ENCODE measurements at places on chromosomes 16 and 17.

DNA sequence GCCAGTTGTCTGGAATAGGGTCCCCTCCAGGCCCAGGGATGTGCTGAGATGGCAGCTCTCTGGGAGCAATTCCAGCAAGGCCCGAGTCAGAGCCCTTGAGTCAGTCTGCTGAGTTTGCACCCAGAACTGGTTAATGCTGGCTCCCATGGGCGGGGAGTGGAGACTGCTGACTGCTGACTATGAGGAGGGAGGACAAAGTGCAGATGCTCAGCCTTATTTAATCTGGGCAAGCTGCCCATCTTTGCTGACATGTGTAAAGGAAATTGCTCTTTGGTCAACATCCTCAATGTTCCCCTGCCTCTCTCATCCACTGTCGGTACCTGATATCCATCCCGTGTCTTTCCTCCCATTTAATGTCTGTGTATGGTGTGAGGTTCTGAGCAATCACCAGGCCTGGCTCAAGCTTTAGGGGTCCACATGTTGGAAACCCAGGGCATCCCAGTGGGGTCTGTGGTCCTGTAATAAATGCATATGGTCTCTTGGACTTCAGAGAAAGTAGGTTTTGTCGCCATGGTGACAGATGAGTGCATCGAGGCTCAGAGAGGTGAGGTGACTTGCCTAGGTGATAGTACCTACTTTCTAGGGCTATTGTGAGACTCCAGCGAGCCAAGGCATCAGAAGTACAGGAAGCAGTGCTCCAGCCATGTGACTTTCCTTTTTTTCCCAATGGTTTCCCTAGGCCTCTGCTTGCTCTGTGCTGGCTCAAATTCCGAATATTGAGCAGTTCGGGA is 20.0 kb upstream of the RNF135 start:
- DNase-seq, result peak; percentile 11

DNA sequence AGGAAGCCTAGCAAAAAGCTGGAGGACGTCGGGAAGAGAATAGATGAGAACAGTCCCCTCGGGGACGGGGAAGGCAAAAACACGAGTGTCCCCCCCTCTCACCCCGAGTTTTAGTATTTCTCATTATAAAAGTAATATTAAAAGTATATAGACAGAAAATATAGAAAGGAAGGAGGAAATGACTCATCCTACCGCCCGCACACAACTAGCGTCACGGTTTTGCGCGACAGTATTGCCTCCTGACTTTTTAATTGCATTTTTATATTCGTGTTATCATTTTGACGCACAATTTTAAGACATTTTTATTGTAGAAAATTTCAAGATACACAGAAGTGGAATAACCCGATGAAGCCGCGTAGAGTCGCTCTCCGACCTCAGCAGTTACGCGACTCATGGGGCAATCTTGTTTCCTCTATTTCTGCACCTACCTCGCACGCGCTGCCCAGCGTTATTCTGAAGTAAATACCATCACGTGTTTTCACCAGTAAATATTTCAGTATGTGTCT is 652 bp upstream of the SLC25A19 start:
- DNase-seq, result no peak

DNA sequence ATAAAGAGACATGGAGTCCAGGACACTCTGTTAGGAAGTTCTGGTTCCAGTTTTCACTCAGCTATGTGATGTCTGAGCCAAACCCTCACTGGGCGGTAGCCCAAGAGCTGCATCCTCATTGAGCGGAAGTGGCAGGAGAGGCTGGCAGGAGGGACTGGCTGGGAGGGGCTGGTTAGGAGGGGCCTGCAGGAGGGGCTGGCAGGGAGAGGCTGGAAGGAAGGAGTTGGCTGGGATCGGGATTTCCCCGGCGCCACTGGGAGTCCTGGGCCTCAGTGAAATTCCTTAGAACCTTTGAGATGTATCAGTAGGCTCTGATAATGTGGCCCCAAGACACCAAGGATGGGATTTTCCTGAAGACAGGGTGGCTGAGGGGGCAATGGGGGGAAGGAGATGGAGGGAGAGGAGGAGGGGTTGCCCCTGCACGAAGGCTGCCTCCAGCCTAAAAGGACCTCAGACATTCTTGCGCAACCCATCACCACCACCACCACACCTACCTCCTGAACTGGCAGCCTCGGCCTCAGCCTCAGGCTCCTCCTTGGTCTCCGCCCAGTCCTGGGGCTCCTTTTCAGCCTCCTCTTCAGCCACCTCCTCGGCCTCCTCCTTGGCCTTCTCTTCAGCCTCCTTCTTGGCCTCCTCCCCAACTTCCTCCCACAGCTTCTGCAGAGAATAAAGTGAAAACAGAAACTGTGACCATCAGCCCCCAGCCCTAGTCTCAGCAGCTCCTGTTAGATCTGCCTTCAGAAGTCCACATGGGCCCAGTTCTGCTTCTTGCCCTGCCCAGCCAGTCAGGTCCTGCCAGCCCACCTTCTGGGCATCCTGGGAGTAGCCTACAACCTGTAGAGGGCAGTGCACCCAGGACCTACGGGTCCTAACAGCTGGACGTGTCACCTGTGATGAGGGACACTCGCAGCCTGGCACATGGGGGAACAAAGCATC is 31.7 kb downstream of the CNGB1 start:
- DNase-seq, result no peak

- DNase-seq, result no peak
Observed at GRCh38 chr17:19723964-19724363, 7.6 kb upstream of the SLC47A2 start.

DNA sequence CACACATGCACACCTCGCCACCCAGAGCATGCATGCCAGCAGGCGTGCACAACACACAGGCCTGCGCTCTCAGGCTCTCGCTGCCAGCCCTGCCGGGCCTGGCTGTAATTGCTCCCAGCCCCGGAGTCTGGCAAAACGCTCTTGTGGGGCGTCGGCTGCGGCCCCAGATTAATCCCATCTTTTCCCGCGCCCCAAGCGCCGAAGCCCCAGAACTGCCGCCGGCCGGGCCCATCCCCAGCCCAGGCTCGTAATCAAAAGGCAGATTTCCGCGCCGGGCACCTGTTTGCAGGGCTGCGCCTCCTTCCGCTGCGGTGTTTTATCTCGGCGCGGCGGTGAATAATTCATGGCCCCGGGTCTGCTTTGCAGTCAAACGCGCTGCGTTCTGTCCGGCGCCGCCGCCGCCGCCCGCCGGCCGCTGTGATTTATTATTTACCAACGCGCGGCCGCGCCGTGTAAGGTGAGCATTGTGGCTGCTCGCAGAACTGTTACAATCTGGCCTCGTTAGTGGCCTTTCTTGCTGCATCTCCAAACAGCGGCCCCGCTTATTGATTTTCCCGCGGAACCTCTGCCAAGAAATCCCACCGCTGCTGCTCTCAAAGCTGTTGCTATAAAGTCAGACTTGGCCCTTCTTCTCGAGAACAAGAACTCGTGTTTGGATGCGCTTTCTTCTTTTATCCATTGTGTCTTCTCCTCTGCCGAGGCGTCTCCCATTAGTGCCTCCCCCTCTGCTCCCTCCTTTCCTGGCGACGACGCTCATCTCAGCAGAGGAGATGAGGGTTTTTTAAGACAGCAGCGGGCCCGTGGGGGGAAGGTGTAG is 126.1 kb downstream of the IRX5 start:
- peak; percentile 34 for DNase-seq

GRCh38 chr16:79607587-79607986 is 7.0 kb upstream of the MAF start:
- no peak for DNase-seq

DNA sequence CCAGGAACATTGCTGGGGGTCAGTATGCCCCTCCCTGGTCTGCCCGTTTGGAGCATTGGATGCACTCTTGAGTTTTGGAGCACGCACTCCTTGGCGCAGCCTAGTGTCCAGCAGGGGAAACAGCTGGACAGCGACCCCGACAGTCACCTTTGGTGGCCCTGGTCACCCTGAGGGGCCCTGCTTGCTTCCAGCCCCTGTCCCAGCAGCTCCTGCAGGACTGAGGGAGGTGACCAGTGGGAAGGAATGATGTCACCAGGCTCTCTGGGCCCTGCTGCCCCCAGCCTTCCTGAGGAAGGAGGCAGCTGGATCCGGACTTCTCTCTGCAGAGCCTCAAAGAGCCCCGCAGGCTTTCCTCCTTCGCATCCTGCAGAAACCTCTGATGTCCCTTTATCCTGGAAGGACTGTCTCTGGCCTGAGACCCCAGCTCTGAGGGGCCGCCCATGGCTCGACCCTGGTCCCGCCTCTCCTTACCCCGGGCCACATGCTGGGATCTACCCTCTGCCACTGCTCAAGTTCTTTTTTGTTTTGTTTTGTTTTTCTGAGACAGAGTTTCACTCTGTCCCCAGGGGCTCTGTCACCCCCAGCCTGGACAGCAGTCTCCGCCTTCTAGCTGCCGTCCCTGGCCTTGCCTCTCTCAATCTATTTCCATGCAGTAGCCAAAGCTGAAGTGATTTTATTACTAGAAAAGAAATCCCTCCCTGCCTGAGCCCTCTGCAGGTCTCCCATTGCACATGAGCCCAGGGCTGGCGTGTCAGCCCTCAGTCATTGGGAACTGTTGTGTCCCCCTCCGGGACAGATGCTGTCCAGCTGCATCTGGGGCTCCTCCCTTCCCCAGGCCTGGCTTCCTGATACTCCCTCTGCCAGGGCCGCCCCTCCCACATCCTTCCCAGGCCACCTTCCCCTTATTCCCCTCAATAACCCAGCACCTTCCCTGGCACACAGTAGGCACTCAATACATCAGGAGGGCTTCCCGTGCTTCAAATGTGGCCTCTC is 11.6 kb downstream of the ZSCAN10 start:
- no peak for DNase-seq

DNA sequence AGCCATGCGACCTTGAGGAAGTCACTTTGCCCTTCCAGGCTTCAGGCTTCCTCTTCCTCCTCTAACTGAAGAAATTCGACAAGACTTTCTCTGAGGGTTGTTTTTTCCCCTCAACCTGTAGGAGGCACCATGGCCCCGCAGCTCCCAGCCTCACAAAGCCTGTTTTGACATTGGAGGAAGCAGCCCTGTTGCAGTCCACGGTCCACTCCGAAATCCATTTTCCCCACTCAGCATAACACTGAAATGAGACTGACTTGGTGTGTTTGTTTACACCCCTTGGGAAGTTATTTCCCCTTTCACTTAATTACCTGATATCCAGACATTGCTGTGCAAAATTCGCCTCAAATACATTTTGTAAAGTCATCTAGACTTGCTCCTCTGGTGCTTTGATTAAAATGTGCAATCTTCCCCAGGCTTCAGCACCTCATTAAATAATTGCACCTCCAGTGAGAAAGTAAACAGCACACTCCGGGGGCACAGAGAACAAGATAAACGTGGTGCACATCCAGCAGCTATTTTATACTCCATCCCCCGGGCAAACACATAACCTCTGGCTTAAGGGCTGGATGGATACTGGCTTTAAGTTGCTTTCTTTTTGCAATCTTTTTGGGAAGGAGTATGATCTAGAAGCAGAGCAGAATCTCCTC is 41.4 kb upstream of the PIRT start:
- DNase-seq, result no peak

- DNase-seq, result no peak
Observed at GRCh38 chr17:31533546-31534155, 142.2 kb downstream of the RAB11FIP4 start.

DNA sequence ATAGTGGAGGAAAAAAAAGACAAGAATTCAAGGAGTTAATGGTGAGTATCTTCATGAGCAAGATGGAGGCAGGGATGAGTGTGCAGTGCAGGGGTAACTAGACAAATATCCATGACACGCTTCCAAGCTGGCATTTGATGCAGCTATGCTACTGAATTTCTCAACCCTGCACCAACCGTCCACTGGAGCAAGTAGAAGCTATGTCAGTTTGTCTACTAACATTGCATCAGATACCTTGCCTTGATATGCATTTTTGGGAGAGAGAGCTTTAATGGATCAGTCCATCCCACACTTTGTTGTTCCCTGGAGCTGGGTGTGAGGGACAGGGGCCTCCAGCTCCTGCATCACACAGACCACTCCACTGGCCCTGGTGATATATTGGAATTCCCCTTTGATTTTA is 16.4 kb downstream of the CCL11 start:
- DNase-seq, result no peak

- no peak for DNase-seq
Observed at GRCh38 chr16:74563828-74564263, 43.1 kb downstream of the GLG1 start.

DNA sequence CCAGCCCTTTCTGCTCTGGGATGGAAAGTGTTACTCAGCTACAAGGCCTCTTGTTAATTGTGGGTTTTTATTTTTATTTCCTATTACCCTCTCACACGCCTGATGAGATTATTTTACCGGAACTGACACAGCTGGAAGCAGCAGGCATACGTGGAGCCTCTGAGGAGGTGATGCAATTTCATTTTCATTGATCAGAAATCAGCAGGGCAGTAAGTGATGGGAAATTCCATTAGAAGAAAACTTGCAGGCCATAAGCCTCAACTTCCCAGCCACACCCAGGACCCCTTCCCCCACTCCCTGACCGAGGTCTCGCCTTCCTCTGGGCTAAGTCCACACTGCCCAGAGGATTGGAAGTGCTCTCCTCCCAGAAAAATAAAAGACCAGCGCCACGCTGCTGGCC is 69.7 kb downstream of the ZFHX3 start:
- no peak for DNase-seq

DNA sequence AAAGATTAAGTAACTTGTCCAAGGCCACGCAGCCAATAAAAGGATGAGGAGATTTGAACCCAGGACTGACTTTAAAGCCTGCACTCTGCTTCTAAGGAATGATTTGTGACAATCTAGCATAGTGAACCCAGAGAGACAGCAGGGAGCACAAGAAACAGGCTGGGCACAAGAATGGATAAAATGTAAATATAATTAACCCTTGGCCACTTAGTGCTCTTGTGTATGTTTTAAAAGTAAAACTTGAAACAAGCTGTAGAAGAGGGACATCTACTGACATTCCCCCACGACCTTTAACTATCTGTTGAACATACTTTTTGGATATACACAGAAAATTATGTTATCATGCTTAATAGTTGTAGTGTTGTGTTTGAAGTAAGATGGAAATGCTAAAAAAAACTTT is 141.9 kb upstream of the PMFBP1 start:
- no peak for DNase-seq

DNA sequence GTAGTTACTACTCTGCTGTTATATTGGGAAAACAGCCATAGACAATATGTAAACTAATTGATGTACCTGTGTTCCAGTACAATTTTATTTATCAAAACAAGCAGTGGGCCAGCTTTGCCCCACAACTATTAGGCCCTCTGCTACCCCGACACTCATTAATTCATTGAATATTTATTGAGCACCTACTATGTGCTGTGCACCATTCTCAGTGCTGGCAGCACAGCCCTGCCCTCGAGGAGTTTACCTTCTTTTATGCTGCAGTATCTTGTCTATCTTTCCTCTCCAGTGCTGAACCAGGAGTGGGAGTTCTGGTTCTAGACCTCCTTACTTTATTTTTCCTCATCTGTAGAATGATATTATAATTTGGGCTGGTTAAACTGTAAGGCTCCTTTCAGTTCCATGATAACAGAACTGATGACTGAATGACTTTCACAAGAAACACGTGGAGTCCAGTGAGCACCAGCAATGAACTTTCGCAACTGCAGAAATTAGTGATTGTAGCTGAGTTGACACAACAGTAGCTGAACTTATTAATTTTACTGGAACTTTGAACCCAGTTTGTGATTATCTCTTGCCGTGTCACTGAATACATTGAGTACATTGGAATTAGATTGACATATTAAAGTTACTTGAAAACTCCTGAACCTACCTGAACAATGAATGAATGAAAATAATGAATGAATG is 2.4 kb downstream of the GOSR2 start:
- no peak for DNase-seq

GRCh38 chr16:89738538-89739317 is 17.4 kb downstream of the ZNF276 start:
- no peak for DNase-seq

Measured in NCI-H2227 treated with DMSO at 0.1 percent for 48 hours (cell line).